ENCODE measurements at places on chromosomes 16 and 17. TPM values are rescaled to one million over a fixed set of nuclear protein-coding genes. Genes with fewer than 3 reads are reported as not detected.

PRR35 gene
- polyA plus RNA-seq = not detected

DNA sequence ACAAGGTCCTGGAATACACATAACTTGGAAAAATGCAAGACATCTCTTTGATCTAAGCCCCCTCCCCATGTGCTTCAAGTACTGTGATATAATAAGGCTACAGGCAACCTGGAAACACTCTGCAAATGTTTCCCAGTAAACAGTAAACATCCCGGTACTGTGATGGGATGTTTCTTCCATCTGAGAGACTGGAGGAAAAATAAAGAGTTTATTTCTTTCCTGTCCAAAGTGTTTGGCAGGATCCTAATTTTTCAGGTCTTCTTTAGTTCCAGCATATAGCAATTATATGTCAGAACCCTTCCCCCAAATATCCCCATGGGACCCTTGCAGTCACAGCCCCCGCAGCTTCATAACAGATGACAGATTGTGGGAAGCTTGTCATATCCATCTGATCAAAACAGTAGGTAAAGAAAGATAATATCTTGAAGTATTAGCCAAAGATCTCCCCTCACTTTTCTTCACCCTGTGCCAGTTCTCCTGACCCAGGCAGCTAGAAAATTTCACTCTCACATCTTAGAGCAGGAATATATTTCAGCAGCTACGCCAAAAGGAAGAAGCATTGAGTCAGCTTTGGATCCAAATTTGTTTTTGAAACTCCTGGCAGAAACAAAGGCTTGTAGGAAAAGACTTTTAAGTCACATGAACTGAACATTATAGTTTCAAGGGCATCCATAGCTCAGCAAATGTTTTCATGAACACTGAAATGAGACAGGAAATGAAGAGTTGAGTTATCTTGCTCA lies 141.3 kb downstream of the HS3ST3A1 start:
- no peak for DNase-seq

GRCh38 chr17:70702683-70703255 lies 533.4 kb downstream of the KCNJ2 start:
- DNase-seq = no peak

- DNase-seq = no peak
These were observed 5.8 kb upstream of the NOL11 start for GRCh38 chr17:67711916-67712315.

DNA sequence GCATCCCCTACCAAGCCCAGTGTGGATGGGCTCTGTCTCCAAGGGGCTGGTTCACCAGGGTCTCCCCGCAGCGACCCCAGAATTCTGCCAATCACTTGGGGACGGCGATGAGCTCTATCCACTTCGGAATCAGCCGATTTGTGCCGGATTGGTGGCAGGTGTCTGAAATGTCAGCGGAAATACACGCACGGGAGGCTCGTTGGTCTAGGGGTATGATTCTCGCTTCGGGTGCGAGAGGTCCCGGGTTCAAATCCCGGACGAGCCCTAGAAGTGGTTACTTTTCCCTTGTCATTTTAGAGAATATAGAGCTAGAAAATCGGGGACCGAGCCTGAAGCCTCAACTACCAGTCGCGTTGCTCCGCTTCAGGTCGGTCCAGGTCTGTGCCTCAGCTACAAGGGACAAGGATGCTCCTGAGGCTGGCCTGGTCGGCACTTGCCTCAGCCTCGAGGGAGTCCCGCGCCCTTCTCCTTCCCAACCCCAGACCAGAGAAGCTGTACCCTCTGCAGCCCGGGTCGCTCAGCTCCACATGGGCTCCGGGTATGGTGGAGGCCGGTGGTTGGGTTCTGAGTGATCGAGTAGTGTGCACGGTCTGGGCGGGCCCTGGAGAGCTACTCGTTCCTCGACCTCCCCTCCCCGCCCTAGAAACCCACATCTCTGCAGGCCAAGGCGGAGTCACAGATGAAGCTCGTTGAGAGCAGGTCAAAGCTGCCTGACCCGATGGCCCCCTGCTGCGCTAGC lies 16.0 kb upstream of the OR1F1 start:
- DNase-seq = no peak

GRCh38 chr17:13359774-13360173 lies 242.0 kb downstream of the HS3ST3A1 start:
- no peak for DNase-seq

SP6 gene
- 0.09 TPM for polyA plus RNA-seq

DNA sequence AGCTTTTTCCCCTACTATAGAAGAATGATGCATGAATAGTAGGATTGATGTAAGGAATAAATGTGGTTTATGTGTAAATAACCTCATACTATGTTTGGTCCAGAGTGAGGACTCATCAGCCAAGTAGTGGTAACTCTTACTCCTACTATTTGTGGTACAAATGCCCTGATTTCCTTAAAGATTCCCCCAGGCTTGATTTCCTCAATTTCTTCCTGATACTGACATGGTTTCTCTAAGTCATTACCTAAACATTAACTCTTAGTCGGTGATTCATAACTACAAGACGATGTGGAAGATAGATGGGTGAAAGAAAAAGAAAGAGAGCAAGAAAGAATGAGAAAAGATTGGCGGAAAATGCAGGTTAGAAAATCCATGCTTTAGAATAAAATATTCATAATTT lies 17.2 kb upstream of the MYOCD start:
- no peak for DNase-seq

All from B cell (primary cell).